Stimulated activated CD8-positive, alpha-beta memory T cell treated with anti-CD3 and anti-CD28 coated beads, Interleukin-4, amount 100 ng/mL, for 1 hour (primary cell): ENCODE measurements at places on chromosomes 2 and 18.

DNA sequence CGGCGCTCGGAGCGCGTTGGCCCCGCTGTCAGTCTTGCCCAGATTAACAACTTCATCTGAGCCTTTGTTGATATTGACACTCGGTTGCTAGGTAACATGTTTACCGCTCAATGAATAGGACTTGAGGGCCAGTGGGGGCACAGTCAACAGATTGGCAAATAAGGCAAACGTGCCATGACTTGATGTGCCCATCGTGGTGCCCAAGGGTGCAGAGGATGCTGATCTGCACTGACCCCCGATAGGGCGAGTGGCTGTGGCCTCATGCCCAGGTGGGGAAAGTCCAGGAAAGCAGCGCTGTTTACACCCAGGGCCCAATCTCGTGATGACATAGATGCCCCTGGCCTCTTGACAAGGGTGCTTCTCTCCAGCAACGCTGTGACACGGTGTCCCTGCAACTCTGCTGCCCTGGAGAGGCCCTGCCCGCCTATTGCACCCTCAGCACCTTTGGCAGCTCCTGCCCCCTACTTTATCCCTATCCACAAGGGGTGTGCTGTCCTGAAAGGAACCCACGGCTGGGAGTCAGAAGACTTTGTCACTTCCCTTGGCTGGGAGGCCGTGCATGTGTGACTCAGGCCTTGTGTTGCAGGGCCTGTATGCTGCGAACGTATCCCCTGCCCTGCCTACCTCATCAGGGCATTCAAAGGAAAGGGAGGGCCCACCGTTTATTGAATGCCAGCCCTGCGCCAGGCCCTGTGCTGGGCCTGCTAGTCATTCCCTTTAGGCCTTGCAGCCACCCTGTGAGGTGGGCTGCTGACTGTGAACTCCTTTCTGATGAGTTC, 158.0 kb downstream of the INHBB start:
- DNase-seq = no peak

- DNase-seq = no peak
Observed at GRCh38 chr2:192314800-192315481, 120.2 kb upstream of the TMEFF2 start.

- no peak for DNase-seq
Observed at GRCh38 chr2:186992597-186992996, 143.6 kb upstream of the ZSWIM2 start.

DNA sequence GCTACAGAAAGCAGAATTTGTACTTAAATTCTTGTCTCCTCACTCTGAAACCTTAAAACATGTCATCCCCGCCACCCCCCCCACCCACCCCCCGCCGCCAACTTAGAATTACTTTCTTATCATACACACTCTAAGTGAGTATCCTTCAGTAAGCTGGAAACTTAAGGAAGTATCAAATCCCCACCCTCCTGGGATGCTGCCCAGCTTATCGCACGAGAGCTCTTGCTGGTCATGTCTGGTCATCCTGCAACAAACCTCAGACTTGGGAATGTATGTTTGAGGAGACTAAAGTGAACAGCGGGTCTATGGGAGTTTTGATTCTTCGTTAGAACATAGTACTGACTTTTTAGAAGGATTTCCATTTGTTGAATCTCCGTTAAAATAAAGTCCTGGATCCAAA, 203.3 kb downstream of the PTGR3 start:
- no peak for DNase-seq

DNA sequence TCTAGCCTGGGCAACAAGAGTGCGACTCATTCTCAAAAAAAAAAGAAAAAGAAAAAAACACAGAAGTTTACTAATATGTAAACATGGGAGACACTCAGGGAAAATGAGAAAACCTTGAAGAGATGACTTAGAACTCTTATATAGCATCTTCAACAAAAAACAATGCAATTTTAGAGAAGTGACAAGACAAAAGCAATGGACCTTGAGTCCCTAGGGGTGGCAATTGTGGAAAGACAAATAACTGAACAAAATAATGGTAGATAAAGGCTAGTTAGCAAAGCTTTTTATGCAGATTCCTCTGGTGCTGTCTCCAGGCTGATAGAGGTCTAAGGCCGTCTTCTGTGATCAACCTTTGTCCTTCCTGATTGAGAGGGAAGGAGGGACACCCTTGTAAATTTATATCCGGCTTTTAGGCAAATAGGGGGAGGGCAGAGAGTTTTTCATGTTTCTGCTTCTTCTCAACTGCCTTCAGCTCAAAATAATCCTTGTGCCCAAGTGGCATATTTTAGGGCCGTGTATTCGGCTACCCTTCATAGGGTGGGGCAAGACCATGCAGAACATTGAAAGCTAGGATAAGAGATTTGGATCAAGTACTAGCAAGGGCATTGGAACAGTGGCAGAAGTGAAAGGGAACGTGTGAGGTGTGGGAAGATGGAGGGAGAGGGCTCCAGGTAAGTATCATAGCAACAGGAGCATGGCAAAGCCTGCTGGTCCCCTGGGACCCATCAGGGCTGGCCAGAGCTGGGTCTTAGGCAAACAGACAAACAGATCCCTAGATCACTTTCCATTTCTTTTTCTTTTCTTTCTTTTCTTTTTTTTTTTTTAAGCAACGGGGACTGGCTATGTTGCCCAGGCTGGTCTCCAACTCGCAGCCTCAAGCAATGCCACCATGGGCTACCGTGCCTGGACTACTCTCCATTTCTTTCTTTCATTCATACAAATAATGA, 116.2 kb upstream of the STPG4 start:
- DNase-seq = no peak

DNA sequence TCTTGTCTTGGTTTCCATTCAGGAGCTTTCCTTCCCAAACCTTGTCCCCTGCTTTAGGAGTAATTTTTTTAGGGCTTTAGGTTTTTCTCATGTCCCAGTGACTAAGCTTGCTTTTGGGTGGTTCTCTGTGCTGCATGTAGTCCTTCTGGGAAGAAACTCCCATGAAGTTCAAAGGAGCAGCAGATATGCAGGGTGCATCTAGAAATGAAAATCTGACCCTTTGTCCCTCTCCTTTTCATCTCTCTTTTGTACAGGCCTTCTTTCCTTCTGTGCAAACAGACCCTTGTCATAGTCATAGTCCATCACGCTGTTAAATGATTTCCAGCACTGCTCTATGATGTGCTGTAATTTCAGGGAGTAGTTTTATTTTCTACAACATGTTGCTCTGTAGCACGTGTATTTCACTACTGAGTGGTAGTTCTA, 20.4 kb downstream of the FMNL2 start:
- DNase-seq = no peak

DNA sequence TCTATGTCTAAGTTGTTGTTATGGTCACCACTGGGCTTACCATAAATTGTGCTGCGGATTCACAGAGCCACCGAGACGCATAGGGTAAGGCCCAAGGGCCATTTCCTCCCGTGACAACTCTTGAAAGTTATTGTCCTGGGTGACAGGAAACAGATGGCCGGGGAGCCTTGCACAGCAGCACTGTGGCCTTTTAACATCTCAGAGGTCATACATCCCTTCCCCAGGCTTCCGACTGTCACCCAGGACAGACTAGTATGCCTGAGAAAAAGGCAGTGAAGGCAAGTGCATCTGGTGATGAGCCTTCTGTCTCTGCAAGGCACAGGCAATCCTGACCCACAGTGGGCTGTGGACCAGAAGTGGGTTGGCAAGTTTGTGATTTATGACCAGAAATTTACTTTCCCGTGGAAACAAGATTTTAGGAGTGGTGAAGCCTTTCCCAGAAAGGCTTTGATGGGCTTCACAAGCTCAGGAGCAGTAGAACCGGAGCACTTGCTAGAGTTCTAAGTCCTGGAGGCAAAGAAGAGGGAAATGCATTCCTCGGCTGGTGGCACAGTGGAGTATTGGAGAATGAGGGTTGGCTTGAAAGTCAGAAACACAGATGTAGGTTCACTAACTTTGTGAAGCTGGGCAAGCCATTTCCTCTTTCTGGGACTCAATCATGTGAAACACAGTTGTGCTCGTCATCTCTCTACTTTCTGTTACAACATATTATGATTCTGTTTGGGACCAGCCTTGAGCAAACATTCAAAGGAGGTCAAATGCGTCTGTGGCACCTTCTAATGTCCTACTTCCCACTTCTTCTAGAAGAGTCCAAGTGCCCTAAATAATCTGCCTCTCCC, 2.0 kb upstream of the CAPN14 start:
- no peak for DNase-seq

- DNase-seq = no peak
Observed at GRCh38 chr2:161117506-161117905, 42.7 kb upstream of the TANK start.

GRCh38 chr2:165793161-165793778, 777 bp downstream of the GALNT3 start:
- DNase-seq = no peak

DNA sequence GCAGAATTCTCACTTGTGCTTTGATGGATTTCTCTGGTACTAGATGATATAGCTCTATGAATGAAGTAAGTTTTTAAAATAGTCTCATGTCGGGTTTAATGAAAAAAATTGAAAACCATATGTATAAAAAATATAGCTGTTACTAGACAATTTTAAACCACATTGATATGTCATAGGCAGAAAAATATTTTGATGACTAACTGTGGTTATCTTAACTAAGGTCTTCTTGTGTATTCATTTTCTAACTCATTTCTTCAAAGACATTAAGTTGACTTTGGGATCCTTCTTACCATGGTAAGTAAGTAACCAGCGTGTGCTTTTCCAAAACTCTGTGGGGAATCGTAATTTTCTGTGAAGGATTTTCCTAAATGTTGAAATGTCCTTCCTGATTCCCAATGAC, 160.9 kb upstream of the COL3A1 start:
- no peak for DNase-seq

DNA sequence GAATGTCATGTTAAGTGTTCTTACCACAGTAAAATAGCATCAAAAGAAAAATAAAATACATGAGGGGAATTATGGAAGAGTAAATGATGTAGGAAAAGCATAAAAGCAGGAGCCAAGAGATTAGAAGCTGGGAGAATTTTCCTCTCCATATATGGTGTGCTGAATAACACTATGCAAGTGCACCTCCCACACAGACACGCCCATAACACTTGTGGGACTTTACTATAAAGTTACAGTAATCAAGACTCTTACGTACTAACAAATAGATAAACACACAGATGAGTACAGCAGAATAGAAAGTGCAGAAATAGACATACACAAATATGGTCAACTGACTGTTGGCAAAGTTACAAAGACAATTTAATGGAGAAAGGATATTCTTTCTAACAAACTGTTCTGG, 16.0 kb upstream of the SPHKAP start:
- DNase-seq = no peak

GRCh38 chr2:14678761-14679160, 46.2 kb downstream of the LRATD1 start:
- no peak for DNase-seq

GRCh38 chr18:36543991-36544725, 246.6 kb downstream of the FHOD3 start:
- no peak for DNase-seq

DNA sequence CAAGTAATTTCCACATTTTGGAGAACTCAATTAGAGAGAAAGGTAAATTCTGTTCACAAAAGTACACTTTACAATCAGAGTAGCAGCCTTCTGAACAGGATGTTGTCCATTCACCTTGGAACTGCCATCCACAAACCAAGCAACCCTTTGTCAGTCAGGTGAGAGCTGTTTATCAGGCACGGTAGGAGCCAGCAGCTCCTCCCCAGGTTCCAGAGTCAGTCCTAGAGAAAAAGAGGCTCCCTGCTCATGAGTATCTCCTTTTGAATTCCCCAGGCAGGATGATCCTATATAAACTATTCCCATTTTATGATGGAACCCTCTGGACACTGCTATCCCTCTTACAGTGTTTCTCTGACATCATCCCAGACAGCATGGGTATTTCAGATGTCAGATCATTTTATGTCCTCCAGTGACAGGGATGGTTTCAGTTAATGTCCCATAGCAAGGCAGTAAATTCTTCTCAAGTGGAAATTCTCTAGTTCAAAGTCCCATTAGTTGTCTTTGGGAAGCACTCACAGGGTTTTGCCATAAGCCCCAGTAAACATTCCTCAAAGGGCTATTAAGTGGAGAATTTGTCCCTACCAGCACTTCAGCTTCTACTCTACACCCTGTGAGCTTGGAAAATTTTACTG, 34.5 kb upstream of the CSRNP3 start:
- DNase-seq = no peak

DNA sequence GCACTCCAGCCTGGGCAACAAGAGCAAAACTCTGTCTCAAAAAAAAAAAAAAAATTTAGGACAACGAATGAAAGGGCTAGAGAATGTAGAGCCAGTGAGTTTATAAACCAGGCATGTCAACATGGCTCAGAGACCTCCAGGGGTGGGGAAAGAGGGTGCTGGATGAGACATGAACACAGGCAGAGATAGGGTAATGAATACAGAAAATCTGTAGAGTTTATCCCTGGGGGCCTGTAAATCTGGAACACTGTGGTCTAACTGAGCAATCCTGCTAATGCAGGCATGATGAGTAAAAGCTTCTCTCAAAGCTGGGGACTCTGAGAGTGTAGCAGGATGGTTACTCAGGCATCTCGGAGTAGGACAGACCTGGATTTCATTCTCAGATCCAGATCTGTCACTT, 59.2 kb upstream of the IGFBP2 start:
- no peak for DNase-seq

DNA sequence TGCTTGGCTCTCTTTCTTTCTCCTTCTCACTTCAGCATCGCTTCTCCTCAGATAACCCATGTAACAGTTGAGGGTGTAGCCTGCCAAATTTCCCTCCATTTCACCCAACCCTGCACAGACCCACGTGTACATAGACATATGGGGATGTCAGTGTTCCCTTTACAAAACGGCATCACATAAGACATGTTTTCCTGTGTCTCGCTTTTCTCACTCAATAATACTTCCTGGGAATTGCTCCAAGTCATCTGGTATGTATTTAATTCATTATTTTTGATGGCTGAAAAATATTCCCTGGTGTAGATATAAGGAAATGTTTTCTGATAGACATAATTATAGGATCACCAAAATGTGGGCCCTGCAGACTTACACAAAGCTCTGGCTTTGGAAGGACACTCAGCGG, 176.8 kb downstream of the LOXHD1 start:
- no peak for DNase-seq

DNA sequence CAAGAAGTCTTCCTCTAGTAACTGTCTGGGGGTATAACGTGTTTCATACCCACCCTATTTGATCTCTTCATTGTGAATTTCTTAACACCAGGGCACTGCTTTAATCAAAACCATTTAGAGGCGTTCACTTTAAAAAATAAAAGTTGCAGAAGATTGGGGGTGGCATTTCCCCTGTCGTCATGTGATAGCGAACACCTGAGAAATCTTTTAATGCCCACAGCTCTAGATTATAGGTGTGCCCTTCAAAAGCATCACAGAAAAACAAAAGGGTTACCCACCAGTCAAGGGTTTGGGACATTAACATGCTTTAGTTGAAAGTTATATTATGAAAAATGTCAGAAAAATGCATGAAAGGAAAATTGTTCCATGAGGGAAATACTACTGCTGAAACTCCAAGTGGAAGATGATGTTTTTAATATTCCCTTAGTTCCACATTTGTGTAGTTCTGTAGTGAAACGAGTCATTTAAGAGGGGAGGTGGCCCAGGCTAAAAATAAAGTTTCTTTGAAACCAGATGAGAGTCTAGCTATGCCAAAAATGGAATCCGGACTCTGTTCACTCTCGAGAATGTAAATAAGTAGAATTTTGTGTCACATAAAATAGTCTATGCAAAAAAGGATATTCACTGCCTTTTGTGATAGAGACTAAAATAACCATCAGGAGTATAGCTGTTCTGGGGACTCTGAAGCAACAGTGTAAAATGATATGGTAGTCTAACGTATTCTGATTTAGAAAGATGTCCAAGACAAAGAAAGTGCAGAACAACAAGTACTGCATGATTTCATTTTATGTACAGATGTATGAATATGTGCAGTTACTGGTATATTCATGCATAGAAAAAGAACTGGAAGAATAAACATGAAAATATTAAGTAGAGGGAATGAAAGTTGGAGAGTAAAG, 95.3 kb downstream of the TMEM247 start:
- no peak for DNase-seq
